Left cardiac atrium (tissue), 4 donors: ENCODE measurements at places on chromosomes 4 and X. TPM values are rescaled to one million over a fixed set of nuclear protein-coding genes. Genes with fewer than 3 reads are reported as not detected.

PNMA6F gene
- not detected for total RNA-seq

TLR3 gene
- total RNA-seq, result 8.6 TPM

FAM149A gene
- total RNA-seq, result 9.6 TPM

CCDC110 gene
- 1.6 TPM for total RNA-seq

F11 gene
- total RNA-seq, result not detected
